ENCODE measurements at places on chromosomes 12 and 14.

- DNase-seq, result peak; percentile 12
Observed at GRCh38 chr12:87336814-87337336, 692.3 kb downstream of the C12orf50 start.

DNA sequence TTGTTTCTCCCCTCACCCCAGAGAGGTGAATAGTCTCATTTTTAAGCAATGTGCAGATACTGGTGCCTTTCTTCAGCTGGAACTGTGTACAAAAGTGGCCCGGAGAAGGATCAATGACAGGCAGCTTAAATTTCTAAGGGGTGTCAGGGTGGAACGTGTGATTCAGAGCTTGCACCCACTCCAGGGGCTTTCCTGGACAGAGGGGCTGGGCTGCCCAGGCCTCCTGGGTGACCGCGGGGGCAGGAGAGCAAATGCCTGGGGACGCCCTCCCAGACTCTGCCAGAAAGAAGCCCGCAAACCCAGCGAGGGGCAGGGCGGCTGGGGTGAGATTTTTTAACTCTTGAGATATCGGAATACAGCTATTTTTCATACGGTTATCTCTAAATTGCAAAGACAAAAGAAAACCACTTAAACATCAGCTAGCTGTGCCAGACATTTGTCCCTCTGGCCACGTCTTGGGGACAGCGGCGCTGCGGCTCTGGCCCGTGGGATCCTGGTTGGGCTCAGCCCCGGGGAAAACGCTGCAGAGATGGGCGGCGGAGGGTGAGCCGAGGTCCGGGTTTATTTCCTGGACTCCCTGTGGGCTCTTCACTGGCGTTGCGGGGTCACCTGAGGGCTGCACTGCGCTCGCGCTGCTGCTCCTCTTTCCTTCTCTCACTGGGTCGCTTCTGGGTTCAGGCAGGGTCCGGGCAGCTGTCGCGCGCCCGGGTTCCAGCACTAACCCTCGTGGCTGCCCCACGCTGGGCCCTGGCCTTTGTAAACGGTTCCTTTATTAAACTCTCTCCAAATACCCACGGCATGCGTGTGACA is 35.8 kb downstream of the NFKBIA start:
- DNase-seq, result no peak

GRCh38 chr14:75049731-75050201 is 1.5 kb downstream of the MLH3 start:
- peak; percentile 79 for DNase-seq

- DNase-seq, result no peak
Observed at GRCh38 chr12:43842259-43842658, 6.4 kb downstream of the TMEM117 start.

DNA sequence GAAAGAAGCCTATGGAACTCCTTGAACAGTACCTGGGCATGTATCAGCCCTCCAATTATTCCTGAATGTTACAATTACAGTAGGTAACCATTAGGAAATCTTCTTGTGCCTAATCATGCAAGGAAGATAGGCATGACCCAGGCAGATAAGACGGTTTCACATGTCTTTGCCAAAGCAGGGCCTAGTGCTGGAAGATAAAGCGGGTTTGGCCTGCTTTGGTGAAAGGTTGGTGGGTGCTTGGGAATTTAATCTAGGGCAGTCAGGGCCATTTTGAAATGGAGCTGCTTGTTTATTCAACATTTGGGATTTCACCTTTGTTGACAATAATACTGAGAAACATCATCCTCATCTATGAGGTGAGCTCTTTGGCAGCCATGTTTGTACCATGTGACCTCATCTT is 12.5 kb upstream of the SRSF5 start:
- no peak for DNase-seq

- DNase-seq, result no peak
Observed at GRCh38 chr12:42791399-42791798, 201.9 kb upstream of the PRICKLE1 start.

- DNase-seq, result no peak
Observed at GRCh38 chr14:22515929-22516328, 73.1 kb downstream of the DAD1 start.

DNA sequence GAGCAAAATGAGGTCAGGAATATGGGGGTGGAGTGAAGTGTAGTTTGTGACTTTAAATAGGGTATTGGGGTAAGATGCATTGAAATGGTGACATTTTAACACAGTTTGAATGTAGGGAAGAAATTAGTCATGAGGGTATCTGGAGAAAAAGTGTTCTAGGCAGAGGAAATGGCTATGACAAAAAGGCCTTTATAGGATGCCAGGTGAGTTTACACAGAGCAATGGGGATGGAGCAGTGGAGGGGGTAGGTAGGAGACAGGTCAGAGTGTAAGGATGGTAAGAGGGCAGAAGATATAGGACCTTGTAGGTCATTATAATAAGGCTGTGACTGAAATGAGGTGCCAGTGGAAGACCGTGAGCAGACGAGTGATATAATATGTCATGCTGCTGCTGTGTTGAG is 30.4 kb downstream of the HEATR5A start:
- no peak for DNase-seq

- peak; percentile 28 for DNase-seq
Observed at GRCh38 chr12:47419497-47419896, 286.3 kb downstream of the RPAP3 start.

DNA sequence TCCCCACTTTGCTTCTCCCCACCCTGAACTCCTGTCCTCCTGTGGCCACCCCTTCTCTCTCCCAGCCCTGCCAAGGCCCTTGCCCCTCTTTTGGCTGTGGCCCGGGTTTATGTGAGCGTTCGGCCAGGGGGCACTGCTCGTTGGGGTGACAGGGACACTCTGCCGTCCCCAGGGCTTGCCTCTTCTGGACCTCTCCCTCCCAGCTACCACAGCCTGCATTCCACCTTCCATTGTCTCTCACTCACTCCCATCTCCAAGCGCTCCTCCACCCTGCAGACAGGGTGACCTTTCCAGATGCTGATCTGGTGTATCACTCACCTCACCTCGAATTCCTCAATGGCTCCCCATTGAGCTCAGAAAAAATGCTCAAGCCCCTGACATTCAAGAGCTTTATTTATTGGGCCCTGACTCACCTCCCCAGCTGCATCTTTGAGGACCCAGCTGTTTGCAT is 1.4 kb downstream of the SERPINA9 start:
- no peak for DNase-seq

DNA sequence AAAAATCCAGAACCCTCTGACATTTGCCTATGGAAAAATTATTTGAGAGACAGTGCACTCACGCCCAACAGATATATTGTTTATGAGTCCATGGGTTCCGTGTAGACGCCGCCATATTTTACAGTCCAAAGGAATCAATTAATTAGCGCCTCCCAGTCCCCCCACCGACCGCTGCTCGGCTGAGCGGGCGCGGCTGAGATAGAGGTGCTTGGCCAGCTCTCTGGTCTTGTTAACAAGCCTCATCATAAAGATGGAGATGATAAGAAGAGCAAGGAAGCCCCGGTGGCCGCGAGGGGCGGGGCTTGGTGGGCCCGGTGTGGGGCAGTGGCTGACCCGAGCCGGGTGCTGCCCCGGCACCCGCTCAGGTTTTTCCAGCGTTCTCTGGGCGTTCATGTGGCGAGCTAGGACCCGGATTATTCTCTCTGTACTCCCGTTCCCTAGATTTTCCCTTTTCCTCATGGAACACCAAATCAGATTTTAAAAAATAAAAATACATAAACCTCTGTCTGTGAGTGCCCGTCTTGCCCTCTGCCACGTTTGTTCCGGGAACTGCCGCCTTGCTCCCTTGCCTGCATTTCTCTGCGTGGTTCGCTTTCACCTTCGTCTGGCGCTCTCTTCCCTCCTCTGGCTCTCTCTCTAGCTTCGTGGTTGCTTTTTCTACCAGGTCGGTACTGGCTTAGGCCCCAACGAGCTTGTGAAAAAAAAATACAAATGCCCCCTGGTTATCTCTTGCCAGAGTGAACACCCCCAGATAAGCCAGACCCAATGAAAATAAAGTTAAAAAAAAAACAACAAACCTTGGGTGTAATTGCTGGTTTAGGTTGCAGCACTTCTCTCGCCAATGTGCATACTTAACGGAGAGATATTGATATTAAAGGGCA is 9.0 kb downstream of the HOXC12 start:
- DNase-seq, result no peak

- DNase-seq, result peak; percentile 76
Observed at GRCh38 chr12:27186022-27186839, 57.9 kb upstream of the STK38L start.

DNA sequence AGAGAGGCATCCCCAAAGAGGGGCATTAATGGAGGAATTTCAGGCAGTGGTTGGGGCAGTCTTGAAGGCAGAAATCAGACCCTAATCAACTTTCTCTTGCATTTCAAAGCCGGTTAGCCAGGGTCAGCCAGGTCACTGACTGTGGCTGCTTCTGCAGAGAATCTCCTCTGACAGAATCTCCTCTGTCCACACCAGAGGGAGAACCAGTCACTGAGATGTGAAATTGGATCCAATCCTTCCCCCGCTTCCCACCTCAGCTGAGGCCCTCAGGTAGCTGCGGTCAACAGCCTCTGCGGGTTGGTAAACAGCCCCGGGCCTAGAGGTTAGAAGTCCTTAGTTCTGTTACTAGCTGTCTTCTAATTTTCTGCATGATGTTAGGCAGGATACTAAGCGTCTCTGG is 39.8 kb upstream of the NUAK1 start:
- no peak for DNase-seq

GRCh38 chr14:31489691-31490090 is 1.9 kb upstream of the GPR33 start:
- DNase-seq, result no peak

DNA sequence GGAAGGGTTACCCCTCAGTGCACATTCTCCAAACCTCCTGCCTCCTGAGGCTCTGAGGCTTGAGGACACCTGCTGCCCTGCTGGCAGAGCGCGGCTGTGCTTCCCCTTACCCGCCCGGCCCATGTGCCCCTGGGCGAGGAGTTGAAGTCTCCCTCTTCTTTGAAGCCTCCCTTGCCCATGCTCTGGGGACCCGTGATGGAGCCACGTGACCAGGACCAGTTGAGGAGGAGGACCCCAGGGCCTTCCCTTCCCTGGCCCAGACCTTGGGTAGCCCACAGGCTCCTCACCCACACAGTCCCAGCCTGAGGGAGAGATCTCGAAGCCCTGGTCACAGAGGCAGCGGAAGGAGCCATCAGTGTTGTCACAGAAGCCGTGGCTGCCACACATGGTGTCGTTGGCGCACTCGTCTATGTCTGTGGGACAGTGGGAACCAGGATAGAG is 12.9 kb downstream of the ISCA2 start:
- DNase-seq, result no peak

DNA sequence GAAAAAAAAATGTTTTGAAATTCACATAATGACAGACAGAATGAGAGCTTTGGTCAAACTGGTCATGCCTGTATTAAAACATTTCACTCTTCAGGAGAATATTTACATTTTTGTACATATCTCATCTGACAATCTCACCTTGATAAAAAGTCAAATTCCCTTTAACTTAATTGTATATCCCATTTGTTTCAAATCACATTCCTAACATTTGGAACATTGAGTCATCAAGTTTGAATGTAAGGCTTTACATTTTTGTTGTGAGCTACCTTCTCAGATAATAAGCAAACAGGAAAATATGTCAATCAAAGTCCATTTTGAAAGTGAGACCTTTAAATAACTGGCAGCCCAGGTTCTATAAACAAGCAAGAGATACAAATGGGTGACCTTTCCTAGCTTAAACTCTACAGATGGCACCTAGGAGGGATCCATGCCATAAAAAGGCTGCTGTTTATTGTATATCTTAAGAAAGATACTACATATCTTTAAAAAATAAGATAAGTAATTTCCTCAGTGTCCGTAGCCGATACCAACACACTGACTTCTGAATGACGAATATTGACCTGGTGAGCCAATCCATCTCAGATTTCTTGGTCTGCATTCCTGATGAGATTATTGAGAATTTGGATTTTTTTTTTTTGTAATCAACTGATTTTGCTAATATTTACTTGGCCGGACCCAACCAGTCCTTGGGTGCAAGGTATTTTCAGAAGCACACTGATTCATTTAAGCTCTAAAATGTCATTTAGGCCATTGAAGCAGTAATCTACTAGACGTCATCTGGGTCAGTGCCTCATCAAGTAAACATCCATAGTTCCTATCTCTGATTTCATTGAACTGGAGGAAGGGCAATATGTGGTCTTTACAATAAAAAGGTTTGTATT is 259.6 kb downstream of the BTG1 start:
- DNase-seq, result no peak

DNA sequence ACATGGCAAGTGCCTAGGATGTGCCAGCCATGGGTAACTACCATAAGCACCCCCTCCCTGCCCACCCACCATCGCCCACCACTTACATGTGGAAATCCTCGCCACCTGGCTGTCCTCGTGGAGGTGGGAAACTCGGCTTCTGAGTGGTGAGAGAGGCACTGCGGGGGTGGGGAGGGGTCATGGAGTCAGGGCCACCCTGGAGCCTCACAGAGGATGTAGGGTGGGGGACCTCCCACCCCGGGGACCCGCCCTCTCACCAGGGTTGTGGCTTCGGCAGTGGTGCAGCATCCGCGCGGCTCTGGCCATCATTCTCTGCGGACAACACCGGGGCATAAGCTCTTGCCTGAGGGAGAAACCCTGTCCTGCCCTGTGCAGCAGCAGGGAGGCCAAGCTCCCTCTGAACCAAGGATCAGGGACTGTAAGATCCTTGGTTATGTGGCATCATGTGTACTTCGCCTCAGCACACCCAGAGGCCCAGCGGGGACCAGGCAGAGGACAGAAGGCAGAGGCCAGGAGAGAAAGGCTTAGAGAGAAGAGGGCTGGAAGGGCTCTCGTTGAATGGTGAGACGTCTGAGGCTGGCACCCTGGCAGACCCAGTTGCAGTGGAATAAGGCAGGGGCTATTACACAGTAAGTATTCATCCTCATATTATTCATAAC is 12.8 kb upstream of the ENDOU start:
- DNase-seq, result no peak

GRCh38 chr12:32502693-32503502 is 103.5 kb downstream of the FGD4 start:
- DNase-seq, result peak; percentile 80

DNA sequence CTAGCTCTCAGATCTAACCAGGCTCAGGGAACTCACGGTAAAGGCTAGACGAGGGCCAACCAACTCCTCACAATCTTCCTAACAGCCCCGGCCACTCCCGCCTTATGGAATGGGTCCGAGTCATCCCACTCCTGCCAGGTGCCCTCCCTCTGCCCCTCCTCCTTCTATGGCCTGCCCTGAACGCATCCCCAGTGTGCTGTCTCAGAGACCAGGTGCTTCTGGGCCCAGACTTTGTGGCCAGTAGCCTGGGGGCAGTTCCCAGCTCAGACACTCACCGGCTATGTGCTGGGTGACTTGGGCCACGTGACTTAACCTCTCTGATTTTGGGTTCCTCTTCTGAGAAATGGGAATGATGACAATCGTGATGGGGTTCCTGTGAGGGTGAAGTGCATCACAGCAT is 22.5 kb downstream of the PAPLN start:
- DNase-seq, result no peak

- DNase-seq, result no peak
Observed at GRCh38 chr14:52467515-52468266, 84.6 kb downstream of the TXNDC16 start.

GRCh38 chr14:65849558-65849957 is 437.0 kb downstream of the FUT8 start:
- DNase-seq, result no peak

GRCh38 chr14:37594238-37594970 is 645 bp downstream of the FOXA1 start:
- DNase-seq, result peak; percentile 83

- DNase-seq, result no peak
Observed at GRCh38 chr14:34018125-34018524, 67.3 kb upstream of the EGLN3 start.

- no peak for DNase-seq
Observed at GRCh38 chr12:26821212-26821701, 11.7 kb downstream of the ITPR2 start.
